ENCODE measurements at places on chromosomes 12 and 14.
A peak's percentile ranks its signal among the peaks of the same experiment; 100 is the strongest.

DNA sequence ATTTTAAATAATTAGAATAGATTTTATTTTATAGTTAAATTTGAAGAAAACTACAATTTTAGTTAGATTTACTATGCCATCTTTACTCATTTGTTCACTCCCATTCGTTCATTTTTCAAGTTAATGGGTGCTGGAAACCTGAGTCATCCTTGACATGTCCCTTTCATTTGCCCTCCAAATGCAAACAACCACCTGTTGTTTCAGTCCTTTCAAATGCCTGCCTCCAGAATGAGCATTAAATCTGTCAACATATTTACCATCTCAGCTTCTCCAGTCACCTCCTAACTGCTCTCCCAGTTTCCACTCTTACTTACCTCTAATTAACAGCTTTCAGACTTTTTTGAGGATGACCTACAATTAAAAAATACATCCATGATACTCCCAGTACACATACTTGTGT is 375.5 kb downstream of the RAD51B start:
- no peak for DNase-seq

DNA sequence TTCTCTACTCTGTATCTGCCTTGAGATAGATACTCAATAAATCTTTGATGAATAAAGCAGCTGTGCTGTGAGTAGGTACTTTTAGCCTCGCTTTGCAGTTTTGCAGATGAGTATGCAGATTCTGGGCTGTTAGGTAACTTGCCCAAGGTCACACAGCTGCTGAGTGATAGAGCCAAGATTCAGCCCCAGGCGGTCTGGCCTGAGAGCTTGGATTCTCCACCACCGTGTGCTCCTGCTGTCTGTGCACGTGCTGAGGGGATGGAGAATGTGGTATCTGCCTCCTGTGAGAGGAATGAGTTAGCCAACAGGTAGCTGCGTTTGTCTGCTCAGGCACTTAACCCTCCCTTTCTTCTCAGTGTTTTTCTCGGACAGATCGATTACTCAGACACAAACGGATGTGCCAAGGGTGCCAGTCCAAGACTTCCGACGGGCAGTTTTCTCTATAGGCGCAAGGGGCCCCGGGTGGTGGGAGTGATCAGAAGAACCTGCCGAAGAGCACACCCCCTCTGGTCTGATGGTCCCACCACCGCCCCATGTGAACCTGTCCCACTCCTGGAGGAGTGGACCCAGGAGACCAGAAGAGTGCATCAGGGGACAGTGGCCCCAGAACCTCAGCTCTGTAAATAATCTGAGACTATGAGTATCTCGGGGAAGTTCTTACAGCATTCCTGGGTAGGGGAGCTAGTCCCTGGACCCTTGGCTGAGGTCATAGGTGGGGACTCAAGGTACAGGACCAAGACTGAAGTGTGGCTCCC is 6.6 kb upstream of the CSAD start:
- no peak for DNase-seq

- no peak for DNase-seq
Measured at GRCh38 chr14:69266572-69267345, 6.8 kb downstream of the GALNT16 start.

- DNase-seq: peak; percentile 84
Measured at GRCh38 chr14:73789989-73790581, 61.5 kb upstream of the PTGR2 start.

DNA sequence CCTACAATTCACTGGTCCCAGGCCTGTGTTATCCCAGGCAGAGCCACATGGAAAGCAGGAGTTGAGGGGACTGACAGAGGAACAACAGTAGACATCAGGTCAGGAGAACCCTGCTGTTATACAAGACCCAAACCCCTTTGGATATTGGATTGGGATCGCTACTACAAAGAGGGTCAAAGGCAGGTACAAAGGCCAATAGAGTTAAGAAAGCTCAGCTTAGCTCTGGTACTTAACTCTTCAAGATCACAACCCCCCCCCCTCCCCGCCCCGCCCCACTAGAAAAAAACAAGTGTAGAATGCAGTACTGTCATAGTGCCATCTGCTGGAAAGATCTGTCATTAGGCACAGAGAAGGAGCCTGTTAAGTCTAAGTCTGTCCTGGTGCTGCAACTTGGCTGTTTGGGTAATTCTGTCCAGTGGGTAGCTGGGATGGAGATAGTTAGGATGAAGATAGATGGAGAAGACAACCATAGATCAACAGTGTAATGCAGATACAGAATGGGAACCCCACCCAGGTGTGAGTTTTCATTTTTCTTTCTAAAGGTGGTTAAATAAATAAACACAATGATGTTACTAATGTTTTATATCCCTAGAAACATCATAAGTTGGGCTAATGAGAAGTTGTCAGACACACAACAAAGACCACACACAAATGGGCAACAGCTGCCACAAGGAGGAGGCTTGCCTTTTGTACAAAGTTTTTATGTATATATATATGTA is 17.2 kb downstream of the REM2 start:
- no peak for DNase-seq

DNA sequence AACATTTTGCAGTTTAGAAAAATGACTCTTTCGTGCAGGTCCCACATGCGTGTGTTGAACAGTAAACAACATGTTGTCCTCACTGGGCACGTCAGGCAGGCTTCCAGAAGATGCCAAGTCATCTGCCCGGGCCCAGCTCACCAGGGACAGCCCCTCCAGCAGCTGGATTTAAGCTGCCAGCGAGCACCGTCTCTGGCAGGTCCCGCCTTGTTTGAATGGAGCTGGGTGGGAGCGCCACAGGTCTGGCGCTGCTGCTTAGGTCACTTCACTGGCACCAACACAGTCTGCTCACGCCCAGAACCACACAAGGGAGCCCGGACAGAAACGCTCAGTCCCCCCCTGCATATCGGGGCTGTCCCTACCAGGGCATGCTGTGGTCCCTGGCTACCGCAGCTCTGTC is 33.1 kb upstream of the MMP17 start:
- no peak for DNase-seq

GRCh38 chr14:102164965-102165364 is 25.3 kb downstream of the WDR20 start:
- no peak for DNase-seq

- no peak for DNase-seq
Measured at GRCh38 chr14:76490111-76490510, 114.2 kb downstream of the ESRRB start.

DNA sequence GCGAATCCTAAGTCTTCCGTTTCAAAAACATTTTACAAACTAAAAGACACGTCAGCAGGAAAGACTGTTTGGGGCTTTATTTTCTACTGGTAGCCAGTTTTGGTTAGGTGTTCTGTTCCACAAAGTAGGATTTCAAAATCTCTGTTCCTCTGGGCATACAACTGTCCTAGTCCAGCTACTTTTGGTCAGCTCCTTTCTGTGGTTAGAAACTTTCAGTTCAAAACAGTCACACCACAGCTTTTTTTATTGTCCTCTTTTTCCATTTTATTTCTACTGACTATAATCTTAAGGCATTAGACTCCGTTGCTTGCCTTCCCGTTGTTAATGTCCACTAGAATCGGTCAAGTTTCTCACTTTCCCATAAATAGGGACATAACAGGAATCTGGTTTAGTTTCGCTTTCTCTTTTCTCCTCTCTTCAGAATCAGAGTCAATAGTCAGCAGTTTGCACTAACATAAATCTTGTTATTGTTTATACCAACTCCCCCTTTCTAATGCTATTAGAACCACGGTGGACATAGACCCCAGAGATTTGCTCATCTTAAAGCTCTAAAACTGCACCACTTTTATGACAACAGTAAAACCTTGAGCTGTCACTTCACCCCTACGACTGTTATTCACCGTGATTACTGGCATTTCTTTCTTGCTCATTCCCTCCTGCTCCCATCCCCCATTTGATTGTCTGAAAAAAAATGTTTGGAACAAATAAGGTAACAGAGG is 41.5 kb upstream of the NPAS3 start:
- DNase-seq: no peak

GRCh38 chr12:5328669-5329517 is 103.0 kb upstream of the NTF3 start:
- DNase-seq: no peak
